K562 (cell line): ENCODE measurements at places on chromosomes 16 and 17. TPM values are rescaled to one million over a fixed set of nuclear protein-coding genes. Genes with fewer than 3 reads are reported as not detected.

TBC1D3K gene
- not detected in 2 replicates for total RNA-seq

WFIKKN2 gene
- total RNA-seq = 0.07 TPM in 1 of 2 replicates, not detected in the other

P2RX1 gene
- 15.3 and 20.3 TPM in 2 replicates for total RNA-seq

BICDL2 gene
- total RNA-seq = 0.09 TPM in 2 replicates

ARHGAP44 gene
- 0.16 and 0.22 TPM in 2 replicates for total RNA-seq

SPOP gene
- total RNA-seq = 52.6 and 52.7 TPM in 2 replicates

FSCN2 gene
- not detected in 2 replicates for total RNA-seq

KRTAP2-3 gene
- total RNA-seq = not detected in 2 replicates

AOC3 gene
- 0.42 and 0.47 TPM in 2 replicates for total RNA-seq

PRR15L gene
- 0.16 TPM in 1 of 2 replicates, not detected in the other for total RNA-seq

PABPN1L gene
- 0.29 TPM in 1 of 2 replicates, not detected in the other for total RNA-seq

TBC1D3H gene
- total RNA-seq = not detected in 2 replicates

TOX3 gene
- total RNA-seq = 0.18 TPM in 1 of 2 replicates, not detected in the other

CDH3 gene
- 0.09 and 0.16 TPM in 2 replicates for total RNA-seq

PLXDC1 gene
- not detected in 2 replicates for total RNA-seq

CCDC154 gene
- total RNA-seq = 0.22 and 0.42 TPM in 2 replicates

IKZF3 gene
- 1.1 and 1.6 TPM in 2 replicates for total RNA-seq

NPIPA8 gene
- total RNA-seq = 10.9 and 12.1 TPM in 2 replicates

DOC2A gene
- 0.38 and 0.47 TPM in 2 replicates for total RNA-seq

PNMT gene
- total RNA-seq = 17.2 and 17.4 TPM in 2 replicates

SLFN14 gene
- total RNA-seq = 3.2 and 4.3 TPM in 2 replicates

TIGD7 gene
- total RNA-seq = 5.2 and 6.2 TPM in 2 replicates

PRDM7 gene
- total RNA-seq = not detected in 2 replicates

ARHGDIG gene
- 0.69 and 1.6 TPM in 2 replicates for total RNA-seq

MPO gene
- 0.47 TPM in 1 of 2 replicates, not detected in the other for total RNA-seq

AURKB gene
- 99.8 and 104 TPM in 2 replicates for total RNA-seq

SRCIN1 gene
- 0.33 and 0.40 TPM in 2 replicates for total RNA-seq

NOTUM gene
- 11.8 and 14.1 TPM in 2 replicates for total RNA-seq

CDH11 gene
- total RNA-seq = 0.18 and 0.31 TPM in 2 replicates

LRRC37A3 gene
- total RNA-seq = 3.6 and 5.9 TPM in 2 replicates

DYNLRB2 gene
- total RNA-seq = not detected in 2 replicates

SRSF2 gene
- 499 and 569 TPM in 2 replicates for total RNA-seq

REXO5 gene
- 24.4 and 25.9 TPM in 2 replicates for total RNA-seq

SLC5A2 gene
- 0.07 TPM in 1 of 2 replicates, not detected in the other for total RNA-seq

KRTAP4-5 gene
- total RNA-seq = not detected in 2 replicates

KRTAP16-1 gene
- not detected in 2 replicates for total RNA-seq

FN3KRP gene
- 28.1 and 32.1 TPM in 2 replicates for total RNA-seq
